Naive thymus-derived CD8-positive, alpha-beta T cell (primary cell): ENCODE measurements at places on chromosomes 11 and 22.
A peak's percentile ranks its signal among the peaks of the same experiment; 100 is the strongest.

DNA sequence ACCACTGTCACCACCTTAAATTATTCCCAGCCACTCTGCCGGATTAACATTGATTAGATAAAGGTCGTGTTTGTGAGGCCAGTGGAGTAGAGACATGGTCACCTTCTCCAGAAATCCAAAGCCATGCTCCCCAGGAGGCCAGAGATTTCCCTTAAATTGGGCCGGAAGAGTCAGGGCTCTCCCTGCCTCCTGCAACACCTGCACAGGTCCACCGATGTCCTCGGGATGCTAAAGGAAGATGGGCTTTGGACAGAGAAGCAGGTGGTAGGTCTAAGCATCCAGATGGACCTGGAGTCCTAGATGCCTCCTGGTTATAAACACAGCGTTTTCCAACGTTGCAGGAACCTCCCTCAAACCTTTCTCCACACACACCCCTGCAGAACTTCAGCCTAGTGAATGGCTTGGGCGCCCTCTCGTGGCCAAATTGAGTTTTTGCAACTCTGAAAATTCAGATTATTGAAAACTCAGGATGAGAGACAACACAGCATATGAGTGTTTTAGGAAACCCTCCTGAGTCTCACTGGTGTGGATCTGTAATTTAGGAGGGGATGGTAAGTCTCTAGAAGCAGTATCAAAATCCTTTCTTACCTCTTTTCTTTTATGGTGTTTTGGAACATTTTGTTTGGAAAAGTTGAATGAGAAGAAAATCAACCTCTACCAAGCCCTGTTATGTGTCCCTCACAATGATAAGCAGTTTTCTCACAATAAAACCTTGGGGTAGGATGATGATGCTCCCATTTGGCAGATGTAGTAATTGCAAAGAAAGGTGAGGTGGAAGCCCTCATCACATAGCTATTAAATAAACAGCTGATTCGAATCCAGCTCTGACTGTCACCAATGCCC, 109.6 kb downstream of the RRAS2 start:
- DNase-seq: peak; percentile 74

DNA sequence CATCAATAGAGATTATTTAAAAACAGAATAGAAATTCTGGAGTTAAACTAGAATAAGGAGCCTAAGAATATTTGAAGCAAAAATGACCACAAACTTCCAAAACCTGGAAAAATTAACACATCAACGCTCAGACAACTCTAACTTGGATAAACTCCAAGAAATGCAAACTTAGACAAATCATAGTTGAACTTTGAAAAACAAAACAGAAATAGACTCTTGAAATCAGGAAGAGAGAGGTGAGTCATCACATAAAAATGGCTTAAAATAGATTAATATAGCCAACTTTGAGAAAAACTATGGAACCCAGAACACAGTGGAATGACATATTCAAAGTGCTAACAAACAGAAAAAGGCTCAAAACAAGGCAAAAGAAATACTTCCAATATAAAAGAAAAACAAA, 974.2 kb downstream of the JRKL start:
- no peak for DNase-seq

DNA sequence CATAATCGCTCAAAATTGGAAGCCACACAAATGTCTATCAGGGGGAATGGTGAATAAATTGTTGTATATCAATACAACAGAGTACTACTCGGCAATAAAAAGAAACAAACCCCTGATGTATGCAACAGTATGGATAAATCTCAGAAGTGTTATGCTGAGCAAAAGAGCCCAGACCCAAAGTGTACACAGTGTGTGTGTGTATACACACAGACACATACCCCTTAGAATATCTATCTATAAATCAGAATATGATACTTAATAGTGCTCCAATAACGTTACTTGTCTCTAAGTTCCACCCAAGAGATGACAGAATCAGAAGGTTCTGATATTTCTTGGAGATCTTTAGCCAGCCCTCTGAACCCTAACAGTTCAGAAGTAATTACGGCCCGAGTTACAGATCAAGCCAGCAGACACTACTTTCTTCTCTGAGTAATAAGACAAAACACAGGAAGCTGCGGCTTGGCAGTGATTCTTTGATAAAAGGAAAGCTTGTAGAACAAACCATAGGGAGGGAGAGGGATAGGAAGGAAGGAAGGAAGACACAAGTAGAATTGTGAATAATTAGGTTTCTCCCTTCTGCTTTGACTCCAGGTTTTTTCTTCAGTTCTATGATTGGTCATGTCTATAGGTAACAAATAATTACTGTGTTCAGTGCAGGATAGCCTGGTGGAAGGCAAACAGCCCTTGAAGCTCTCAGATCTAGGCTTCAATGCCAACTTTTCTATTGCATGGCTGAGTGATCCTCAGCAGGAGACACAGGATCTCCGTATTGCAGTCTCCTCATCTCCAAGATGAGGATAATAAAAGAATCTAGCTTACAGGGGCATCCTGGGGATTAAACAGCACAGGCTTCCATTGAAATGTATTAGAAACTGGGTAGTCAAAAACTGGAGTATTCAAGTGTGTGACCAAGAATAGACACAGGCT, 75.6 kb upstream of the TEAD1 start:
- DNase-seq: no peak

GRCh38 chr11:132621976-132622580, 910.2 kb downstream of the OPCML start:
- no peak for DNase-seq

DNA sequence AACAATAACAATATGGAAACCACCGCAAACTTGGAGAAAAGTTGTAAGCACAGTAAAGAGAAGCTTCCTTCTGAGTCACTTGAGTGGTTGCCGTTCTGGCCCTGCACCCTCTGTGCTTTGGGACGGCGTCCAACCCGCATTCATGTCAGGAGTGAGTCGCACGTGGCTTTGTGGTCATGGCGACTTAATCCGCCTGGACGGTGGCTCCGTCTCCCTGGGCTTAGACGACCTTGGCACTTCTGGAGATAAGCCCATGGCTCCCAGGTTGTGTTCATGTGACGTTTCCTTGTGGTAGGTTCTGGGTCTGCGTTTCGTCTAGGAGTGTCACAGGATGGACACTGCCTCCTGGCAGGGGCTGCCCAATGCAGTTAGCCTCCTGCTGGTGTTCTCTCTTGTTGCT, 40.5 kb downstream of the TPCN2 start:
- no peak for DNase-seq

DNA sequence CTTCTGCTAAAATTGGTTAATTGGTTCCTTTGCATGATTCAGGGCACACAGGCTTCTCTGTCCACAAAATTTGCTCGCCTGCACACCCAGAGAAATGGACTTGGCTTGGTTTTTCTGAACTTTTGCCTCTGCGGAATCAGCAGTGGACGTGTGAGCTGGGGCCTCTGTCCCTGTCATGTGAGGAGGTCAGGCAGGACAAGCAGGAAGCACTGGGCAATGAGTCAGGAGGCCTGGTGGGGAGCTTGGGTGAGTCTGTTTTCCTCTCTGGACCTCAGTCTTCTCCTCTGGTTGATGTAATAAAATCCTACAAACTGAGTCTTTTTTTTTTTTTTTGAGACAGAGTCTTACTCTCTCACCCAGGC, 10.4 kb upstream of the CELSR1 start:
- no peak for DNase-seq
